ENCODE measurements at places on chromosomes 2 and 18.

DNA sequence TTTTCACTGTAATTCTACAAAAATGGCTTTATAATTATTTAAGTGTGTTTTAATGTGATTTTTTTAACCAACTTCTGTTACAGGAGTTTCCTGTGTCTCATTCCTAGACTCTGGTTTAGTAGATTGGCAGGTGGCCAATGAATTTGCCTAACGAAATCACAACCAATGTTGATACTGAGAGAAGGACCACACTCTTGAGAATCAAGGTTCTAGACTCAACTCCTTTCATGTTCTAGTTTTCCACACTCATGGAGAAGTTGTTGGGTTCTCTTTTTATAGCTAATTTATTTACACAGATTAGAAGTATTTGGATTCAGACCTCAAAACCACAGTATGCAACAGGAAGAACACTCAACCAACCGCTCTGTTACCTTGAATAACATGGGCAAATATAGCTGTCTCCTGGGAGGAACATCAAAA lies 22.6 kb upstream of the USP34 start:
- DNase-seq, result peak; percentile 4

- DNase-seq, result no peak
These were observed 320.0 kb downstream of the NCKAP5 start for GRCh38 chr2:133248264-133248663.

- no peak for DNase-seq
These were observed 18.6 kb upstream of the CNDP1 start for GRCh38 chr18:74515620-74516231.

DNA sequence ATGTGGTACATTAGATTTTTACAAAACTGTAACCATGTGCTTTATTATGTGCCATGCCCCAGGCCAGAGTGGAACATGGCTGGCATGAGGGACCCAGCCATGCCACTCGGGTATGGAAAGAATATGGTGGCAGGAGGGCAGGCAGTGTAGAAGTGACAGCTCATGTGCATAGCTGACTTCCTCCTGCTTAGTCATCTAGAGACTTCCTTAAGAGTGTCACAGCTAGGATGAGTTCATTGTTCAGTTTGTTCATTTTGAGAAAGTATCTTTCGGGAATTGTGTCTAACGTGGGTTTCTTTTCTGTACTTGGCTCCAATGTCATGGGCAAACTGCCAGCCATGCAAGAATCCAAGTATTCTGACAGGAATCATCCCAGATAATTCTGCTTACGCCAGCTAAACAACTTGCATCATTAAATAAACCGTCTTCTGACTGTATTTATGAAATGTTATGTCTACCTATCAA lies 94.3 kb upstream of the ITGB6 start:
- DNase-seq, result peak; percentile 64

- no peak for DNase-seq
These were observed 19.5 kb upstream of the LYPD6B start for GRCh38 chr2:149018981-149019380.

All from Daoy (cell line).